ENCODE measurements at places on chromosomes 1 and 21.
A peak's percentile ranks its signal among the peaks of the same experiment; 100 is the strongest.

GRCh38 chr1:18093193-18093592 is 14.4 kb upstream of the IGSF21 start:
- DNase-seq = no peak

GRCh38 chr21:42465008-42465802 is 30.8 kb downstream of the RSPH1 start:
- DNase-seq = no peak

- DNase-seq = peak; percentile 18
Observed at GRCh38 chr1:154802982-154803920, 66.8 kb downstream of the KCNN3 start.

DNA sequence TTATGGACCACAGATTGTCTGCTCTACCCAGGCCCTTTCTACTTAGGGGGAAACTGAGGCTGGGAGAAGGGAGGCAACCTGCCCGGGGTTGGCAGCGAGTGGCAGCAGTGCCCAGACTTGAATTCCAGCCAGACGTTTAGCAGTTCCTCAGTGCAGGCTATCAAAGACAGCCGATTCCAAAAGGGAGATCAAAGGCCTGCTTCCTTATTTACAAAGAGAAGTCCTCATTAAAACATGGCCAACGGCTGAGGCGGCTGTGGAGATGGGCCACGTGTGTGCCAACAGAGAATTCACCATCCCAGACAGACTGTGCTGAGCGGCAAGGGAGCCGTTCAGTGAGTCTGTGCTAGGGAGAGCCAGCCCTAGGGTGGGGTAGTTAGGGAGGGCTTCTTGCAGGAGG is 27.7 kb downstream of the C1QB start:
- no peak for DNase-seq

- DNase-seq = peak; percentile 63
Observed at GRCh38 chr1:19203440-19203839, 6.6 kb downstream of the UBR4 start.

- no peak for DNase-seq
Observed at GRCh38 chr1:54272134-54272533, 72.2 kb downstream of the MRPL37 start.

DNA sequence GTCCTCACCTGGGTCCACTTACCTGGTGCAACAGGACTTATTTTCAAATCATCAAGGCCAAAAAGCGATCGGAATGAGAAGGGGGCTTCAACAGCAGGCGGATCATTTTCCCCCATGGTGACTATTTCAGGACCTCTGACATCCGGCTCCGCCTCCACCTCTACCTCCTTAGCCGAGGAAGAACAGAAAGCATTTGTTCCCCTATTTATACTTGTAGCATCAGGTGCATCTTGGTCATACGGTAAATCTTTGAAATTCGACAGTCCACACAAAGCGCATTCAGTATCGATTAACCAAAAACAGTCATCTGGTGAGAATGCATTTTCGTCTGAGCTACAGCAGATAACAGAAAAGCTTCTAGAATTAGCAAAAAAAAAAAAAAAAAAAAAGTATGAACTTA is 550 bp downstream of the TMPRSS3 start:
- DNase-seq = no peak

GRCh38 chr1:232611834-232612233 is 18.1 kb downstream of the SIPA1L2 start:
- no peak for DNase-seq

DNA sequence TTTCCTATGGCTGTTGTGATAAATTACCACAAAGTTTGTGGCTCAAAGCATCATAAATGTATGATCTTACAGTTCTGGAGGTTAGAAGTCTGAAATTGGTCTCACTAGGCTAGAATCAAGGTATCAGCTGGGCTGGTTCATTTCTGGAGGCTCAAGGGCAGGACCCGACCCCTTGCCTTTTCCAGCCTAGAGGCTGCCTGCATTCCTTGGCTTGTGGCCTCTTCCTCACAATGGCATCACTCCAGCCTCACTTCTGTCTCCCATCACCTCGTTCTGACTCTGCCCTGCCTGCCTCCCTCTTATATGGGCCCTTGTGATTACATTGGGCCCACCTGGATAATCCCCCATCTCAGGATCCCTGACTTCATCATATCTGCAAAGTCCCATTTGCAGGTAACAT is 8.0 kb downstream of the COQ8A start:
- DNase-seq = no peak

DNA sequence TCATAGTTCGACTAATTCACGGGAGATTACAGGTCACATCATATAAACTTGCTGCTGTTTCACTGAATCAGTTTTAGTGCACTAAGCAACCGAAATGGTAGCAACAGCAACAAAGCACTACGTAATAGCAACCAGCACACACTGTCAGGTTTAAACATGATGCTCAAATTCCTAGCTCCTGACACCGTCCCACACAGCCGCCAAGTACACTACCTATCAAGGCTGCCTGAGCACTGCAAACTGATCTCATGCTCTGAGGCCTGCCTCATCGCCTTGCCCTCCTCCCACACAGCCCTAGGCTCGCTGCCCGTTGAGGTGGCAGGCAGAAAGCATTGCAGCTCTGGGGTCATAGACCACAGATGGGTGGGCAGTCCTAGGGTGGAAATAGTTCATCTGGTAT is 12.4 kb downstream of the LAMC2 start:
- peak; percentile 31 for DNase-seq

DNA sequence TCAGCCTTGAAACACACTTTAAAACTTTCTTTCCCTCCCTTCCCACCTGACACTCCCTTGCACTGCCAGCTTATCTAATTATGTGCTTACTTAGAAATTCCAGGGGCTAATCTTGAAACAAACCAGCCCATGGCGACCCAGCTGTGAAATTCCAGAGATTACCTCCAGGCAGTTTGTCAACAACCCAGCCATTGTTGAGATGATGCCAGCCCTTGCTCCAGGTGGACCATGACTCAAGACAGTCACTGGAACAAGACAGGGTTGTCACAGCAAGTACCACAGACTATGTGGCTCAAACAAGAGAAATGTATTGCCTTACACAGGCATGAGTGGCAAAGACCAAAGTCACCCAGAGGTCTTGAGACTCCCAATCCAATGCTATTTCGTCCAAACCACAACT is 7.9 kb downstream of the FYB2 start:
- no peak for DNase-seq

- DNase-seq = no peak
Observed at GRCh38 chr1:47399846-47400155, 16.3 kb upstream of the FOXE3 start.

- no peak for DNase-seq
Observed at GRCh38 chr1:57839526-57839925, 415.7 kb upstream of the DAB1 start.

DNA sequence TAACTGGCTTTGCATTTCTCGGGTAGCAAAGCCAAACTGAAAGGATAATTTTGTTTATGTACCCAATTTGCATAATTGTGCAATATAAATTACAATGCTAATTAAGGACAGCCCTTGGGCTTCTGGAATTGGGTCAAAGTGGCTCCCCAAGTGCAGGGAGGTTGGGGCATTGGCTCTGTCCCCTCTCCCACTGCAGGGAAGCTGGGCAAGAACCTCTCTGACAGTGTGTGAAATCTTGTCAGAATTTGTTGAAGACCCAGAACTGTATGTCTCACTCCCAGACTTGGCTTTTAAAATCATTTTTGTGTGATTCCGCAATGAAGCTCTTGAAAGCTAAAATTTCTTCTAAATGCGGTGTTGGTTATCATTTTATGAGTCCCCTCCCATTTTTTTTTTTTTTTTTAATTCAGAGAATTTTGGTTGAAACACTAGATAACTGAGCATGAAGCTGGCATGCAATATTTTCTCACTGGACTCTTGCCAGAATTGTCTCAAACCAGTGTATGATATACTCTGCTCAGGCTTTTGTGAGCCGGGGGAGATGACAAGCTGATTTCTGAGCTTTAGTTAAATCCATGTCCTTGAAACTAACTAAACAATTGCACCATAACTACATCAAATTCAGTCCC is 878.9 kb upstream of the CXADR start:
- no peak for DNase-seq

- peak; percentile 35 for DNase-seq
Observed at GRCh38 chr21:43764576-43765495, 11.3 kb downstream of the CSTB start.

GRCh38 chr1:6967431-6968111 is 182.3 kb downstream of the CAMTA1 start:
- no peak for DNase-seq

GRCh38 chr1:42913426-42914091 is 45.1 kb downstream of the SLC2A1 start:
- peak; percentile 86 for DNase-seq

DNA sequence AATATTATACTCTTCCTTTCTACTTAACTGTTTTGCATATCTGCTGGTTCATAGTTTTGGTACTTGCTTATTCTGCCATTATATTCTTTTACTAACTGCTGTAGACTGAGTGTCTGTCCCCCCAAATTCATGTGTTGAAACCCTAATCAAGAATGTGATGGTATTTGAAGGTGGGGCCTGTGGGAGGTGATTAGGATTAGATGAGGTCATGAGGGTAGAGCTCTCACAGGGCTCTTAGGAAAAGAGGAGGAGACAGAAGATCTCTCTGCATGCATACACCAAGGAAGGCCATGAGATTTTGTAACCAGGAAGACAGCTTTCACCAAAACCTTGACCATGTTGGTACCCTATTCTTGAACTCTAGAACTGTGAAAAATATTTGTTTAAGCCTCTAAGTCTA is 354.1 kb upstream of the B3GALT2 start:
- DNase-seq = no peak

DNA sequence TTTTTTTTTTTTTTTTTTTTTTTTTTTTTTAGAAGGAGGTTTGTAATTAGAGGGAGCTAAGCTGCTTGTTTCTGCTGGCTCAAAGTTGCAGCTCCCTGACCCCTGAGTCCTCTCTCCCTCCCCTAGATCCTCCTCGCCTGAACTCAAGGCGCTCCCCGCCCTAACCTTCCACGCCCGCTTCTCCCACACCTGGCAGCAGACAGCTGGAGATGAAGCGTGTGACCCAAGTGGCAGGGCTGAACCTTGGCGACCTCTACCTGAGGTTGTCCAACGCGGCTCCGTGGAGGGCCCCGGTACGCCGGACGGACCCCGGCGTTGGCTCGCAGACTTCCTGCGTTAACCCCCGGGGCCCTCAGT is 795 bp downstream of the NGF start:
- peak; percentile 22 for DNase-seq

- no peak for DNase-seq
Observed at GRCh38 chr1:84245563-84245962, 55.9 kb upstream of the SAMD13 start.

DNA sequence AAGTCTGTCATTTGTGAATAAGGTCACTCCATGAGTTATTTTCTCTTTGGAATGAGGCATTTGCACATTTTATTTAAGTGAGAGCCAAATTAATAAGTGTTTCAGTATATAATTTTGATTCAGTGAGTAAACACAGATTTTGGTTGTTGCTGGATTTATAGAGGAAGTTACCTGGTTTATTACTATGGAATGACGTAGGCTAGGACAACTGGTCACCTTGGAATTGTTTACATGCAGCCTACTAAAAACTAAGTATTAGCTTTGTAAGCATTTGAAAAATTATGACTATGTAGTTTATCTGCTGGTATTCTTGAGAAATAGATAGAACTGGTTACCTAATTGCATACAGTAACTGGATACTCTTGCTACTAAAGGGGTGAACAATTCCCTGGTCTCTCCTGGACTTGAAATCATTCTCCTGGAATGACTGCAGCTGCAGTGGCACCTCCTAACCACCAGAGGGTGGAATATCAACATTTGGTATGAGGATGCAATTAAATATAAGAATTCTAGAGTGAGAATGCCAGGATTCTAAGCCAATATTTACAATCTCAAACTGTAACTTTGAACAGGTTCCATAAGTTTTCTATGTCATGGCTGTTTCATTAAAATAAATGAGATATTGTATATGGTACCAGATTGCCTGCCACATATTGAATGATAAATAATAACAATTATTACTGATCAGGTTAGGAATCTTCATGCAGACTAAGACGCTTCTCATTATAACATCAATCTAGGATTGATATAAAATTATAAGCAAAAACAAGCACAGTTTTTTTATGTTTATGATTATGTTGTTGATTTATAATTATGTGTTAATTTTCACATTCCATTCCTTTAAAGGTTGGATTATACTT is 3.5 kb upstream of the KRTAP27-1 start:
- no peak for DNase-seq

- DNase-seq = peak; percentile 48
Observed at GRCh38 chr1:187655104-187655503, 826.4 kb downstream of the PLA2G4A start.

DNA sequence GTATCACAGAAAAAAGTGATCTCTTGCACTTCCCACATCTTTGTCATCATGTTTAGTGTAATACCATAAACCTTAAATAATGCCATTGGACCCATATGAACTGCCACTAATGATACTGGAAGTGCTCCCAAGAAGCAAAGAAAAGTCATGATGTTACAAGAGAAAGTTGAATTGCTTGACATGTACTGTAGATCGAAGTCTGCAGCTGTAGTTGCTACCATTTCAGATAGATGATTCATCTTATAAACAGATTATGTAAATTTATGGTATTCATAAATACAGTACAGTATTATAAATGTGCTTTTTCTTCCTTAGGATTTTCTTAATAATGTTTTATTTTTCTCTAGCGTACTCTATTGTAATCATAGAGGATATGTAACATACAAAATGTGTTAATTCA is 30.1 kb upstream of the LAMC2 start:
- DNase-seq = no peak

DNA sequence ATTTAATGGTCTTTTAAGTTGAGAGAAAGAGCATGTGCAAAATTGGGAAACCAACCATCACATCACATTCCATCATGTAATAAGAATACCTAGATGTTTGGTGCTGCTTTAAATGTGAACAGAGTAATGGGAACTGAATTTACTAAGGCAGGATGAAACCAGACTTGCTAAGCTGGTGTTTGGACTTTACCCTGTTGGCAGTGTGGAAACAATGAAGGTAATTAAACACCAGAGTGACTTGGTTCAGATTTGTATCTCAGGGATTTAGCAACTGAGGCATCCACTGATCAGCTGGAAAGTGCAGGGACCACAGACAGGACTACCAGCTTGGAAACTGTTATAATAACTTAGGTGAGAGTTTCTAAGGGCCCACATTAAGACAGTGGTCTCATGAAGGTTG is 263.4 kb downstream of the OLFM3 start:
- no peak for DNase-seq

- peak; percentile 77 for DNase-seq
Observed at GRCh38 chr1:8259498-8260290, 58.2 kb upstream of the SLC45A1 start.

DNA sequence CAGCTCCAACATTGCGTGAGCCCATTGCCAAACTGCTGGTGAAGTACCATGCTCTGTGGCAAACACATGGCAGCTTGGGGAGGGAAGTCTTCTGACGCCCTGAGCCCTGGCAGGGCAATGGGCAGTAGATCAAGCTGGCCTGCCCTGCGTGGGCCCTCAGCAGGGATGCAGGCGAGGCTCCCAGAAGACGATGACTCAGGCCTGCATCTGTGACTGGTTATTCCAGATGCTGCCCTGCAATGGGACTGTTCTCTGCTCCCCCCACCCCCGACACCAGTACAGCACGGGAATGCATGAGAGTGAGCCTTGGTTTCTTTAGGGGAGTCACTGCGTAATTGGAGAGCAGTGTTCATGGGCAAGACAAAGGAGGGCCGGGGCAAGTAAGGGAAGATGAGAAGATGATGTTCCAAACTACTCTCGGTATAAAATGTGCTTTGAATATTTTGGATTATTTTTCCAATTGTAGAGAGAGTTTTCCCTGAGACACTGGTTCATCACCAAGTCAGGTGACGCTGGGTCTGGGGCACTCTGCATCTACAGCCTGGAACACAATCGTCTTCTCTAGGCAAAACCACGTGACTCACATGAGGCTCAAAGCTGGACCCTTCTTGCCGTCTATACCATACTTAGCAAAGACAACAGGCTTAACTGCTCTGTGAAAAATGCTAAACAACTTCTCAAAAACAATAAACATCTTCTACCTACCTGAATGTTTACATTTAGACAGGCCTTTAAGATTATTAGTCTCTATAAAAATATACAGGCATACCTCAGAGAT is 9.0 kb upstream of the C1orf198 start:
- DNase-seq = peak; percentile 95

Data from foreskin fibroblast (primary cell).